ENCODE measurements at places on chromosomes 16 and 17.

DNA sequence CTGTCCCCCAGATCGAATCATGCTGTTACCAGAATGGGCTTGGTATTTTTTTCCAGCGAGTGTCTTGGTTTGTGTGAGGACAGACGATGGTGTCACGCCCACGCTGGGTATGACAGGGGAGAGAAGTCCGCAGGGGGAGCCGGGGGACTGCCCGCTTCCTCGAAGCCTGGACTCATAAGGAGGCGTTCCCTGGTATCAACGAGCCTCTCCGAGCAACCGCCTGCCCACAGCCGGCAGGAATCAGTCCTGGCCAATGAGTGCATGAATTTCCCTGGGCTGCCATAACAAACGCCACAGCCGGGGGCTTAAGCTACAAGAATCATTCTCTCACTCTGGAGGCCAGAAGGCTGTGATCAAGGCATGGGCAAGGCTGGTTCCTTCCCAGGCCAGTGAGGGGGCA lies 26.1 kb upstream of the JPH3 start:
- DNase-seq, result no peak

DNA sequence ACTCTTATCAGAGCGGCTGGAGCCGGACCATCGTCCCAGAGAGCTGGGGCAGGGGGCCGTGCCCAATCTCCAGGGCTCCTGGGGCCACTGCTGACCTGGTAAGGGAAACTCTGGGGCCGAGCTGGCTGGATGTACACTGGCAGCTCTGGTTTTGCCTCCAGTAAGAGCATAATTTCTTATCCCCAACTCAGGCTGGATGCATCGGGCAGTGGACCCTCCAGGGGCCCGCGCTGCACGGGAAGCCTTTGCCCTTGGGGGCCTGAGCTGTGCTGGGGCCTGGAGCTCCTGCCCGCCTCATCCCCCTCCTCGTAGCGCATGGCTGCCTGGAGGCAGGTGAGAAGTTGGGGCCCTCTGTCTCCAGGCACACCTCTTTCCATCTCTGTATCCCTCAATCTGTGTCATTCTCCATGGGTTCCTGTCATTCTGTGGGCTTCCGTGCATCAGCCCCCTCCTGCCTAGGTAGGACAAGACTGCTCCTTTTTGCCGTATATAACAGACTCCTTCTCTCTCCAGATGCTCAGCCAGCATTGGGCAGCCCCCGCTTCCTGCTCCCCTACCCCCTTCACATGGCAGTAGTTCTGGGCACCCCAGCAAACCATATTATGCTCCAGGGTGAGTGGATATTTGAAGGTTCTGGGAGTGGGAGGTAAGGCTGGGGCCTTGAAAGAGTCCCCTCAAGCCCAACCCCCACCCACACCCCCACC lies 9.4 kb upstream of the TMEM88 start:
- DNase-seq, result no peak

DNA sequence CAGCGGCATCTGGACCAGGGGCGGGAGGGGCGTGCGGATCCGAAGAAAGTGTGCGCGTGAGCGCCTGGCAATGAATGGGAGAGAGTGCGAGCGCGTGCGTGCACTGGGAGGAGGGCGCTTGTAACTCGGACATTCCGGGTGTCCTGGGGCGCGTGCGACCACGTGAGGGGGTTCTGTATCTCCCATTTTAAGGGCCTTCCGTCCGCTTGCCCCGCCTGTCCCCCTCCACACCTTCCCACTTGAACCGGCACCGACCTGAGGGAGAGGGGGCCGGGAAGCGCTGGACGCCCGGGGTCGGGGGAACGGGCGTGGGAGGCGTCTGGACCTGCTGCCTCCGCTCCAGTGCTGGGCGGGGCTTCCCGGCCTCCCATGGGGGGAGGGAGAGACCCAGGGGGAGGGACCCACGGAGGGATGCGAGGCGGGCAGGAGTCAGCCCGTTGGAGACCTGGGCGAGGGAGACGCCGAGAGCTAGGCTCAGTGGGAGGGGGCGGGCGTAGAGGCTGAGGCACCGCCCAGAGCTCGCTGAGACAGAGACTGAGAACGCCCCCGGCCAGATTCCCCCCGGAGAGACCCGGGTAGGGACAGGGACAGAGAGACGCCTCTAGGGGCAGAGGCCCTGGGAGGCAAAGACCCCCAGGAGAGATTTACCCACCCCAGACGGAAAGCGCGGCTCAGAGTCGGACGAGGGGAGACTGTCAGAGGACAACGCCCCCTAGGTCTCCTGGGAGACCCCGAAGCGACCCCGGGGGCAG lies at the start of gene KREMEN2:
TSS of gene KREMEN2 (plus strand) at position 553 of the 752 bp plus-strand sequence. CDS start 246 bp downstream, outside the sequence.
- DNase-seq, result peak; percentile 26

DNA sequence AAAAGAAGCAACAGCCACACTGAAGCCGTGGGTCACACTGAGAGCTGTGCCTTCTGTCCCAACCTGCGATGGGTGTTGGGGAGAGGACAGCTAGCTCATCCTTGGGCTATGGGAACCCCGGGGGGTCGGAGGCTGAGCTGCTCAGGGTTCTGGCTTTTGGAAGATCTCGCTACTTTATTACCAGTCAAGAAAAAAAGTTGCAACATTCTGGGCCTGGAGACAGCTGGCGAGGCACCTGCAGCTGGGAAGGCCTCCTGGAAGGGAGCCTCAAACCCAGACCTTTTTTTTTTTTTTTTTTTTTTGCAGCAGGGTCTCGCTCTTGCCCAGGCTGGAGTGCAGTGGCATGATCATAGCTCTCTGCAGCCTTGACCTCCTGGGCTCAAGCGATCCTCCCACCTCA lies 24.9 kb downstream of the TPSD1 start:
- DNase-seq, result no peak

GRCh38 chr16:3138342-3138741 lies 3.5 kb downstream of the ZNF213 start:
- no peak for DNase-seq

GRCh38 chr17:39325528-39326240 lies 75.7 kb downstream of the FBXL20 start:
- DNase-seq, result no peak

- no peak for DNase-seq
Measured at GRCh38 chr16:85607796-85608514, 5.2 kb upstream of the GSE1 start.

- DNase-seq, result no peak
Measured at GRCh38 chr17:28173801-28174200, 131.3 kb downstream of the NLK start.

DNA sequence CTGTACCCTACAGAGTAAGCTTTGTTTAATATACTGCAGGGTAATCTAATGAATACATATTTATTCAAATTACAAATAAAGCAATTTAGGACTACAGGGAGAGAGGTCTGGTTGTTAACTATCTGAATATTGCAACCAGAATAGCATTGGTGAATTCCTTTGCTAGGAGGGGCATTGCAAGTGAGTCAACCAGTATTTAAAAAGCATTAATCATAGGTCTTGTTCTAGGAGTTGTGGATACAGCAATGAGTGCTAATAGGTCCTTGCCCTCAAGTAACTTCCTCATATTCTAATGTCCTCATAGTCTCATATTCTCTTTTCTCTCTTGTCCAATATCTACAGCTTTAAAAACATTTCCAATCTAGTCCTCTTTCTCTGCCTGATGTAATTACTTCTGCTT lies 531.4 kb downstream of the CDH11 start:
- no peak for DNase-seq

DNA sequence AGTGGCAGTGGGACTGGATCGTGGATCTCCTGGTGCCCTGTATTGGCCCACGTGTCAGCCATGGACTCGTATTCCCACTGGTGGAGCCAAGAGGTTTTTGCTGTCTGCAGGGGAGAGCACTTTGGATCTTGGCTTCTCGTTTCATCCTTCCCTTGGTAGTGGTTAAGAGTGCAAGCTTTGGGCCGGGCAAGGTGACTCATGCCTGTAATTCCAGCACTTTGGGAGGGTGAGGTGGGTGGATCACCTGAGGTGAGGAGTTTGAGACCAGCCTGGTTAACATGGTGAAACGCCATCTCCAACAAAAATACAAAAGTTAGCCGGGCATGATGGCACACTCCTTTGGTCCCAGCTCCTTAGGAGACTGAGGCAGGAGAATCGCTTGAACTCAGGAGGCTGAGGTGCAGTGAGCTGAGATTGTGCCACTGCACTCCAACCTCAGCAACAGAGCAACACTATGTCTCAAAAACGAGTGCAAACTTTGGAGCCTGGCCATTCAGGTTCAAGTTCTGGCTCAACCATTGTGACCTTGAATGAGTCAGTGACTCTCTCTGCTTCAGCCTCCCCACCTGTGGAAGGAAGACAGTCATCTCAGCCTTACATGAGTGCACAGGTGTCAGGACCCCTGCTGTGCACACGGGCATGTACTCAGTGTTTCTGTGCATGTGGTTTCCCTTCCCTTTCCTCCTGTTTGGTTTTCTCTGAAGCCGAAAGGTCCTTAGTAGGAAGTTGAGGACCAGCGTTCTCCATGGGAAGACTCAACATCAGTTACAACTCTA lies 57.4 kb downstream of the PLCG2 start:
- DNase-seq, result no peak

DNA sequence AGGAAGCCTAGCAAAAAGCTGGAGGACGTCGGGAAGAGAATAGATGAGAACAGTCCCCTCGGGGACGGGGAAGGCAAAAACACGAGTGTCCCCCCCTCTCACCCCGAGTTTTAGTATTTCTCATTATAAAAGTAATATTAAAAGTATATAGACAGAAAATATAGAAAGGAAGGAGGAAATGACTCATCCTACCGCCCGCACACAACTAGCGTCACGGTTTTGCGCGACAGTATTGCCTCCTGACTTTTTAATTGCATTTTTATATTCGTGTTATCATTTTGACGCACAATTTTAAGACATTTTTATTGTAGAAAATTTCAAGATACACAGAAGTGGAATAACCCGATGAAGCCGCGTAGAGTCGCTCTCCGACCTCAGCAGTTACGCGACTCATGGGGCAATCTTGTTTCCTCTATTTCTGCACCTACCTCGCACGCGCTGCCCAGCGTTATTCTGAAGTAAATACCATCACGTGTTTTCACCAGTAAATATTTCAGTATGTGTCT lies 652 bp upstream of the SLC25A19 start:
- DNase-seq, result peak; percentile 77

DNA sequence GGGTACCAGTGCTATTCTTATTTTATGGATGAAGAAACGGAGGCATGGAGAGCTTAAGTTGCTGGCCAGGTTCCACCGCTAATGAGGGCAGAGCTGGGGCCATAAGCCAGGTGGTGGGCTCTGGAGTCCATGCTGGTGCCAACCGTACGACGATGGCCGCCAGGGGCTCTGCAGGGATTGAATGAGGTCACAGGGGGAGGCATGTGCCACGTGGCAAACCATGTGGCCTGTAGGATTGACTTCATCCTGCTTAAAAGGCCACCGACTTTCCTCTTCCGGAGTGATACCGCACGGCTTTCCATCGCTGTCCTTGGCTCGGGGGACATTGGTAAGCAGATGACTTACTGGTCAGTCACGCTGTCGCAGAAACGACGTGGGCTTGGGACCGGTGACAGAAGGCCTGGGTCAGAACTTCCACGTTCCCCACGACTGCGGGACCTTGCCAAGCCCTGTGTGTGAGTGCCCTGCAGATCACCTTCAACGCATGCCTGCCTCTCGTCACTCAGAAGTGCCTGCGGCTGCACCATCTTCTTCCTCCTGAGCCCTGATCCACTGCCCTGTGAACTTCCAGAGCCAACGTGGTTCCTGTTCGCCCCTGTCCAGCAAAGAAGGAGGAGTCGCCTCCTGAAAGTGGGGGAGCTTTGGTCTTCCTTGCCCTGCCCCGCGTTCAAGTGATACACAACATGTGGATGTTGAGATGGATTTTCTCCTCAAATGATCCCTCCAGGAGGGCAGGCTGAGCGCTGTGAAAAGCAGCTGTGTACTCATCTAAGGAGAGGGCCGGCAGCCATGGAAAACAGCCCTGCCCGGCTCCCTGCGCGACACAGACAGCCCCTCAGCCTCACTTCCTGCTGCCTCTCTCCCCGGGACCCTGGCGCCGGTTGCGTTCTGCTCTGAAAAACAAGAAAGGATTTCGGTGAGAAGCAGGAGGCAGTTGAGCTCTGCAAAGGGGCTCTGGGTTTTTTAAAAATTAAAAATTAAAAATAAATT lies 176.7 kb downstream of the C16orf95 start:
- DNase-seq, result no peak

GRCh38 chr17:66678827-66679226 lies 156.1 kb upstream of the CACNG5 start:
- DNase-seq, result no peak

GRCh38 chr17:67245694-67246402 lies 852 bp upstream of the HELZ start:
- peak; percentile 65 for DNase-seq

DNA sequence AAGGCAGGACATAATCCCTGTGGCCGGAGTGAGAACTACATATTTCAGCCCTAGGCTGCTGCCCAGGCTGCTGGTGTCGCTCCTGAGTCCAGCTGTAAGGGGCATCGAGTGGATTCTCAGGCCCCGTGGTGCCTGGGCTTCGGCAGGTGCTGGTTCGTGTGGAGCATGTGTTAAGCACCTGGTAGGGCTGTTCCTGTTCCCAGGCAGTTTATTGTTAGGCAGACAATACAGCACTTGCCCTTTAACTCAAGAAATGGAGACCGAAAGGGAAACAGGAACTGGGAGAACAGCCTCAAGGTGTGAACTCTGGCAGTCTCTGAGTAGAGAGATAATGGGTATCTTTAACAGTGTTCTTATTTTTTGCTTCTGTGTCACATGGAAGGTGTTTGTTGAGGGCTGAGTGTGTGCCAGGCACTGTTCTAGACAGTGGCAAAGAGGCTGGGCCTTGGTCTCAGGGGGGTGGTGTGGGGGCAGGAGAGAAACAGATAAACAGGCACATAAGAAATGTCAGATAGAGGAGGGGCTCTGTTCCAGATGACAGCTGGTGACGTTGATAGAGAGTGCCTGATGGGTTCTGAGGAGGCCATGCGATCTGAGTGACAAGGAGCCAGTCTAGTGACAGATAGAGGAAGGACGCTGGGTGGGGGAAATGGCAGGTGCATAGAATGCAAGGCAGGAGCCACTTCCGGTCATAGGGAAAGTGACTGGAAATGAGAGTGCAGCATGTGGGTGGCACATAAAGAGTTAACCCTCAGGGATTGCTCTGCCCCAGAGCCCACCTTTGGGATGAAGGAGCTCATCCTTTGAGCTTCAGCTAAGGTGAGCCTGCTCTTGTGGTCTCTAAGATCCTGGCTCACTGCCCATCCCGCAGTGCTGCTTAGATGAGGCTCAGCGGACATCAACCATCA lies 33.8 kb downstream of the EPN2 start:
- no peak for DNase-seq

- DNase-seq, result no peak
Measured at GRCh38 chr16:68342620-68343019, 31.8 kb downstream of the PRMT7 start.

- DNase-seq, result peak; percentile 73
Measured at GRCh38 chr16:56607109-56607618, 1.2 kb upstream of the MT2A start.

DNA sequence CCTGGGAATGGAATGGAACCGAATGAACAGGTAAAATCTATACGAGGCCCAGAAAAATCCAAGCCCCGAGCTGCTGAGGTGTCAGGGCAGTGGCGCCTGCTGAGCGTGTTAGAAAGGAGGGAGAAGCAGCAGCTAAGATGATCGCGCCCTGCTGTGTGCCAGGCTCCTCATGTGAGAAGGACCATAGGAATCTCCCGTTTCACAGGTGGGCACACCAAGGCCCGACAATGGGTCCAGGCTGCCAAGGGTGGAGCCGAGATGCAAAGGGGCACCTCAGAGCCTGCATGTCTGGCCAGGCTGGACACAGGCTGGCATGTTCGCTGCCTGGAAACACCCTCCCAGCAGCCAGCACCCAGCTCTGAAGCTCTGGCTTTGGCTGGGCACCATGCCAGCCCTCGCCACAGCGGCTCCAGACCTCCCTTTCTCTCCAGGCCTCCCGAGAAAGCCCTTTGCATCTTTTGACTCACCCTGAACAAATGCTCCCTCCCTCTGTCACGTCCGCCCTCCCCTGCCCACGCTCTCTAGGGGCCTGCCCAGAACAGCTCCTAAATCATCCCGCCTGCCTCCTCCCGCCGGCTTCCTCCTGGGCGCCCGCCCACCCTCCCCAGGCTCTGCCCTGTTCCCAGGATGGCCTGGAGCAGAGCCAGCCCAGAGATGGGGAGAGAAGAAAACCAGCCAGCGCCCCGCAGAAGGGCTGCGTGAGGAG lies 217.8 kb upstream of the GSE1 start:
- peak; percentile 63 for DNase-seq

Data from left colon (tissue), 2 donors.